ENCODE measurements at places on chromosomes 12 and 14.

DNA sequence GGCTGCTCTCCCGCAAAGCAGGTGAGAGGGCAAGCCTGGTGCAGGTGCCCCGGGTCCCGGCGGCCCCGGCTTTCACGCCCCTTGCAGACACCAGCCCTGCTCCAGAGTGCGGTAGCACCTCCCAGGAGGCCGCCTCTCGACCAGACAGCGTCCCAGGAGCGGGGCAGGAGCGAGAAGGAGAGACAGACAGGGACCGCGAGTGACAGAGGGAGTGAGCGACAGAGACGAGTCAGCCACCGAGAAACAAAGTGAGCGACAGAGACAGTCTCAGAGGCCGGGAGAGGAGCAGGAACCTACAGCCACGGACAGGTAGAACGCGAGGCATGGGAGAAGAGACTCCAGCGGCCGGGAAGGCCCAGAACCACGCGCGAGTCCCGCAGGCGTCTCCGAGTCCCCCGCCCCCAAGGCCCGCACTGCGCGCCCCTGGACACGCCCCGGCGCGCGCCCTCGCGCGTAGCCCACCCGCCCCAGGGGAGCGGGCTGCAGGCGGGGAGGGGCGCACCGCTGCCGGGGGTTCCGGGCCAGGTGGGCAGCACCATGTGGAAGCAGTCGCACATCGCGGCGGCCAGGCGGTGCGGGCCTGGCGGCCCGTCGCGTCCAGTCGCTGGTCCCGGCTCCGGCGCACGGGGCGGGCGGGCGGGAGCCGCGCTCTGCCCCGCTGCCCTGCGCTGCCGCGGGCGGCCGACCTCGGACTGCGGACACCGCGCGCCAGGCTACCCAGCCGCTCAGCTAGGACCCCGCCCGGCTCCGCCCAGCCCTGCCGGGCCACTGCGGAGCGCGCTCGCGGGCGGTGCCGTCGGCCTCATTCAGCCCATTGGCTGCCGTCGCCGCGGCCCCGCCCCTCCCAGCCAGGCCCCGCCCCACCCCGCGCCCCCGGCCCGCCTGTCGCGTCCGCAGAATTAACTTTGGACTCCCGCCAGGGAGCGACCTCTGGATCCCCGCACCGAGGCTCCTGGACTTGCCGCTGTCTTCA is at the start of gene AHNAK2:
Gene AHNAK2, minus strand, starts transcription at position 694 of the 973 bp plus-strand sequence. Its CDS starts 137 bp downstream, at position 557.
- peak; percentile 70 for DNase-seq

- DNase-seq = no peak
Measured at GRCh38 chr12:3416670-3417069, 74.3 kb upstream of the PRMT8 start.

- no peak for DNase-seq
Measured at GRCh38 chr12:1020389-1020788, 29.4 kb downstream of the ERC1 start.

DNA sequence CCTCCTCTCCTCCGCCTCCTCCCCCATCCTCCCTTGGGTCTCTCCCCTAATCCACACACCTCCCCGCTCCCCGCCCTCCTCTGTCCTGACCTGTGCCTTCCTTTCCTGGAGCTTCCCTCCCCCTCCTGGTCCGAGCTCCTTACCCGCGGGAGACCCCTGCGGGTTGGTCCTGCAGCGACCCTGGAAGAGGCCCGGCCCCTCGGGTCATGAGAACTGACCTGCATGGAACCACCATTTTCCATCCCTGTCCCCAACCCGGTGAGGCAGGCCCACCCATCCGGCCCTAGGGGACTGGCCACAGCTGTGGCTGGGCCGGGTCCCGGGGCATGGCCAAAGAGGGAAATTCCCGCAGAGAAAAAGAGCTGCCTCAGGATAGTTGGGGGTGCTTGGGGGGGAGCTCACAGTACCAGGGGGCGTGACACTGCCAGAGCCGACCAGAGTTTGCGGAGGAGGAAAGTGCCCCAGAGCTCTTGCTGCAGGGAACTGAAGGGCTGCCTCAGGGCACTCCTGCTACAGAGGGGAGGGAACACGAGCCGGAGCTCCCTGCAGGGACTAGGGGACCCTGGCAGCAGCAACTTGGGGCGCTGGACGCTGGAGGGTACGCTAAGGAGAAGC is 613 bp downstream of the ARHGEF40 start:
- DNase-seq = peak; percentile 51

DNA sequence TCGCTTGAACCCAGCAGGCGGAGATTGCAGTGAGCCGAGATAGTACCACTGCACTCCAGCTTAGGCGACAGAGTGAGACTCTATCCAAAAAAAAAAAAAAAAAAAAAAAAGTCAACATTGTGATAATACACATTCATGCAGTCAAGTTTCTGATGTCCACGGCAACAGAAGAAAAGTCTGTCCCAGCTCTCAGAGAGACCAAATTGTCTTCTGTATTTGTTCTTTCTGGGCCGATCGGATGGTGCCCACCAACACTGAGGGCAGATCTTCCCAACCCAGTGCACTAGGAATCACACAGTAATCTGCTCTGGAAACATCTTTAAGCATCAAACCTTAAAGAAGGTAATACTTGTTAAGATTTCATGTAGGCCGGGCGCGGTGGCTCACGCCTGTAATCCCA is 31.6 kb downstream of the EAPP start:
- DNase-seq = no peak

GRCh38 chr14:44505588-44505987 is 1.5 kb downstream of the FSCB start:
- DNase-seq = no peak

DNA sequence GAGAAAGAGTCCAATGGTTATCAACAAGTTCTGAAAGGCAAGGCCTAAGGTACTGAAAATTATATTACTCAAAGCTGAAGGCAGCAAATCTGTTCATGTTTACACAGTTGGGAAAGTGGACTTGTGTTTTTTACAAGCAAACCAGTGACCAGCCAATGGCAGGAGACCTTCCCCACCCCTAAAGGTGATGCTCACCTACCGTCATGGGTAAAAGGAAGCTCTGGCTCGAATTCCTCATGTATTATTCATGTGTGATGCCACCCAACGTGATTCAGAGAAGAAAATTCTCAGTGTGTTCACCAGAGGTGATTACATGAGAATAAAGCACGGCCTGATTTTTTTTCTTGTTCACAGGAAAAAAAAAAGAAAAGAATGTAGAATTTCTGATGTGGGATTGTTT is 1161.2 kb upstream of the SEL1L start:
- no peak for DNase-seq

- DNase-seq = peak; percentile 69
Measured at GRCh38 chr12:88546853-88547252, 33.4 kb downstream of the KITLG start.

DNA sequence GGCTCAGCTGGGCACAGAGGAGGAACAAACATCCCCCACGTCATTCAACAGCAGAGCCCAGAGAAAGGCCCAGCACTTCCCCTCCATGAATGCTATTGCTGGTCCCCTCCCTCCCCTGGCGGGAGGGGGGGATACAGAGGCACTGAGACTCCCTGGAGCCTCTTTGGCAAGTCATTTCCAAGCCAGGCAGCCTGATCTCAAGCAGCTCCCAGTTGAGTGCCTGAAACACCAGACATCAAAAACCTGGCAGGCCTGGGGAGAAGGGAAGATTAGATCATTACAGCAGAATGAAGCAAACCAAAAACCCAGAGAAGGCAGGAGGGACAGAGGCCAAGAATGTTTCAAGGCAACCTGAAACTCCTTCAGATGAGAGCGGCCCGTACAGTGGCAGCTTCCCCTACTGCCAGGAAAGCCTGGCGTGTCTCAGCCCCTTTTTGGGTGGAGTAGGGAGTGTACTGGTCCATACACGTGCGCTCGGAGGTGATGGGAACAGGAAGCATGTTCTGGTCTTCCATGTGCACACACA is 92.1 kb downstream of the LRRC74A start:
- peak; percentile 92 for DNase-seq

- DNase-seq = no peak
Measured at GRCh38 chr14:100314724-100315123, 8.4 kb upstream of the SLC25A47 start.

GRCh38 chr14:60274448-60274847 is 25.4 kb downstream of the PPM1A start:
- no peak for DNase-seq

- no peak for DNase-seq
Measured at GRCh38 chr14:21993837-21994236, 320.2 kb upstream of the OR4E1 start.

DNA sequence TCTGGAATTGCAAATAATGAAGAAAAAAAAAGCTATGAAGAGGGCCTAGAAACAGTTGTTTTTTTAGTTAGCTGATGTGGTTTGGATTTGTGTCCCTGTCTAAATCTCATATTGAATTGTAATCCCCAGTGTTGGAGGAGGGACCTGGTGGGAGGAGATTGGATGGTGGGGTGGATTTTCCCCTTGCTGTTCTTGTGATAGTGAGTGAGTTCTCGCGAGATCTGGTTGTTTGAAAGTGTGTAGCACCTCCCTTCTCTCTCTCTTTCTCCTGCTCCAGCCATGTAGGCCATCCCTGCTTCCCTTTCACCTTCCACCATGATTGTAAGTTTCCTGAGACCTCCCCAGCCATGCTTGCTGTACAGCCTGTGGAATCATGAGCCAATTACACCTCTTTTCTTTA is 126.1 kb downstream of the ASCL4 start:
- no peak for DNase-seq

GRCh38 chr12:48037267-48037915 is 33.1 kb upstream of the COL2A1 start:
- DNase-seq = peak; percentile 42

GRCh38 chr14:50666772-50667683 is 1.1 kb downstream of the SAV1 start:
- DNase-seq = peak; percentile 77

- DNase-seq = no peak
Measured at GRCh38 chr12:18436170-18436569, 174.9 kb downstream of the PIK3C2G start.

- no peak for DNase-seq
Measured at GRCh38 chr14:99262977-99263448, 9.0 kb downstream of the BCL11B start.

DNA sequence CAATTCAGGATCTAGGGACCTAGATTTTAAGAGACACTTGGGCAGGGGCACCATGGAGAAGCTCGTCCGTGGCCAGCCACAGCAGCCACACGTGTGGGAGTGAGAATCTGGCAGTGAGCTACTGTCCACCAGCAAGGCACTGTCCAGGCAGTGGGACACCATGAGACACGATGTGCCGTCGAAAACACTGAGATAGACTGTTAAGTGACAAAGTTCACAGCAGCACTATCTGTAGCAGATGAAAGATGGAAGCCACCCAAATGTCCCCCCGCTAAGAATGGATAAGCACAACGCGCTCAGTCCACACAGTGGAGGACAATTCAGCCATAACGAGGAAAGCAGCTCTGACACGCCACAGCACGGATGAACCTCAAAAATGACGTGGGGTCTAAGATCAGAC is 19.7 kb downstream of the RILPL1 start:
- DNase-seq = no peak

DNA sequence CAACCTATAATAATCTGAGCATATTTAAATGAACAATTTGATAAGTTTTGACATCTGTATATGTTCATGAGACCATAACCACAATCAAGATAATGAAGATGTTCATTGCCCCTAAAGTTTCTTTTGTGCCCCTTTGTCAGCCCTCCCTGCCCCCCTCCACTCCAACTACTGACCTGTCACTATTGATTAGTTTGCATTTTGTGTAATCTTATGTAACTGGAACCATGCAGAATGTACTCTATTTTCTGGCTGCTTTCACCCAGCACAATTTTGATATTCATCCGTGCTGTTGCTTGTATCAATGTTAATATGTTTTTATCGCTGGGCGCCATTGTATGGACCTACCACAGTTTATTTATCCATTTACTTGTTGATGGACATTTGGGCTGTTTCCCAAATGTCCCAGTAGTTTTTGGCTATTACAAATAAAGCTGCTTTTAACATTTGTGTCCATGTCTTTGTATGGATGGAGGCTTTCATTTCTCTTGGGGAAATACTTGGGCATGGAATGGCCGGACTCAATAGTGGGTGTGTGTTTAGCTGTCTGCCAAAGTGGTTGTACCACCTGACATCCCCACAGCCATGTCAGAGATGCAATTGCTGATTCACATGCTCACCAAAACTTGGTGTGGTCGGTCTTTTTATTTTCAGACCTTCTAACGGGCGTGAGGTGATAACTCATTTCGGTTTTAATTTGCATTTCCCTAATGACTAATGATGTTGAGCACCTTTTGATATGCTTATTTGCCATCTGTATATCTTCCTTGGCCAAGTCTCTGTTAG is 38.9 kb downstream of the EML1 start:
- DNase-seq = no peak

- no peak for DNase-seq
Measured at GRCh38 chr12:118319627-118320026, 53.1 kb downstream of the TAOK3 start.

DNA sequence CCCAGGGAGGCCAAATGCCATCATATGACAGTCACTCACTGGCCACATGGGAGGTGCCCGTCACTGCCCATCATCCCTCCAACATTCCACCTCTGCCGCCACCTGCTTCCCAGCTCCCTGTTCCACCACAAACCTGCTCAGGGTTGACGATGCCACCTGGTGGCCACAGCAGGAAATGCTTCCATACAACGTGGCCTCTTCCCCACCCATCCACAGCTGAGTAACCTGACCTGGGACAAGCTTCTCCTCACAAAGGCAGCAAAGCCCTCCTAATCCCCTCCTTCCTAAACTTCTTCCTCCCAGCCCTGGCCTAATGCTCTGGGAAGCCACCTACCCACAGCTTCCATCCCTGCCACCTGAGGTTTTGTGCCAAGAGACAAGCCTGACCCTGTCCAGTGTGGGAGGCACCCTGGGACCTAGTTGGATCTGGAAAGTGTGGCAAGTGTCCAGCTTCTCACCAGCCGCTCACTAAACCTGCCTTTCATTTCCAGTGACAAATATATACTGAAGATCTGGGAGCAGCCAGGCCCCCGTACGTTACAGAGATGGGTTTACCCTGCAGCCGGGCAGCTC is 4.3 kb downstream of the DEGS2 start:
- DNase-seq = peak; percentile 26

- no peak for DNase-seq
Measured at GRCh38 chr12:30180602-30181001, 396.9 kb upstream of the TMTC1 start.

DNA sequence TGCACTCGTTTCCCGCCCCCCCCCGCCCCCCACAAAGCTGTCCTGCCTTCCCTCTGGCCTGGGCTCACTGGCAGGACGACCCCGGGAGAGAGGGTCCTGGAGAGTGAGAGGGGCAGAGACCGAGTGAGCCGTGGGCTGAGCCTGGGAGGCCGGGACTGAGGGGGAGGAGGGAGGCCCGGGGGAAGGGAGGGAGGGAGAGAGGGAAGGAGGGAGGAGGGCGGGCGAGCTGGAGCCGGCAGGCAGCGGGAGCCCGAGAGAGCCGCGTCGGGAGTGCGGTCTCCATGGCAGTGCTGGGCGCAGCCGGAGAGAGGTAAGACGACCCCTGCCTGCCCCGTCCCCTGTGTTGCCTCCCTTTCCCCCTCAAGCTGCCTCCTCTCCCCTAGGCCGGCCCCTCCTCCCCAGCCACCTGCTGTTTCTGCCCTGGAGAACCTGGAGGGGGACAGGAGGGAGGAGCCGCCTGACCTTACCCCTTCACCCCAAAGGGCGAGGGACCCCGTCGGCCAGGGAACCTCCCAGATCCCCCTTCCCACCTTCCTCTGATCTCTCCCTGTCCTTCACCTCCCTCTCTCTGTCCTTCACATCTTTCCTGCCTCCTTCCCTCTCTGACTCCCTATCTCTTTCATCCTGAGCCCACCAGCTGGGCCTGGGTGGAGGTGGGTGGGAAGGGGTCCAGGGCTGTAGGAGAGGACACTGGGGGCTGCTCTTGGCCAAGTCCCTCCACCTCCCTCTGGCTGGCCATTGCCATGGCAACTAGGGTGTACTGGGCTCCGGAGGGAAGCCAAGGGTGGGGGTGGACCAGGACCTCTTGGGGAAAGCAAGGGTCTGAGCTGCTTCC is at the start of gene GPR162:
Gene GPR162, plus strand, starts transcription at position 231 of the 835 bp plus-strand sequence. CDS start 2,078 bp downstream, outside the sequence.
- DNase-seq = peak; percentile 63

Measured in fibroblast of pulmonary artery (primary cell).